AG08395 (cell line): ENCODE measurements at places on chromosomes 6 and 20.

DNA sequence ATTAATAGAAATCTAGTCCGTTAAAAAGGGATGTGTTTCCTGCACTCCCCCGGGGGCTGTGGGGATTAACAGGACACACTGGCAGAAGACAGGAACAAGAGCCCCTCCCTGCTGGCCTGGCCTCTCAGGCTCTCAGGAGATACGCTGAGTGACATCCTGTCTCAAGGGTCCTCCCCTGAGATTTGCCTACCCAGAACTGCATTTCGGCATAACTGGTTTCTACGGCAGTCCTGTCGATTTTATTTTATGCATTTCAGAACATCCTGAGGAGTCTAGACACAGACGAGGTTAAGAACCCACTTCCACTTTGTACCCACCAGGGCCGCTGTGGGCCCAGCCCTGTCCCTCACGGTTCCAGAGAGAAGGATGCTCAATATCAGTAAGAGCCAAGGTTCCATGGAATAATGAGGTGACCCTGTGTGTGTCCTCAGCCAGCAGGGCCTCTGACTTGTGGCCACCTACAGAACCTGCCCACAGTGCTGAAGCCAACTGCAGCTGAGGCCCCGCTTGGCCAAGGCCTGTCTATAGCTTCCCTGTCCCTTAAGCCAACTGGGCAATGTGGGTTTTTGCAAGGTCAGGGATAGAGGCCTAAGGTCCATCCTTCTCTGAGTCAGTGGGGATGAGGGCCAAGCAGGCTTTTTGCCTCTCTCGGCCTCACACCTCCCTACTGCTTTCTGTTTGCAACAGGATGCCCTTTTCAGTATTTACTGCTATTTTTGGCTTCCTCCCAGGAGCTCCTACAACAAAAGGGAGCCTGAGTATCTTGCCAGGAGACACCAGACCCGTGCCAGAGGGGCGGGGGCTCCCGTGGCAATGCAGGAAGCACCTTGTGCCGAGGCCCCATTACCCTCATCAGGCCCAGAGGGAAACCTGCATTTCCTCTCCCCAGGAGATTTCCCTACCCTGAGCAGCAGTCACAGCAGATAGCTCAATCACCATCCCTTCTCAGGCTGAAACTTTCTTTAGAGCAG is 14.7 kb downstream of the UQCC2 start:
- peak; percentile 44 for DNase-seq

DNA sequence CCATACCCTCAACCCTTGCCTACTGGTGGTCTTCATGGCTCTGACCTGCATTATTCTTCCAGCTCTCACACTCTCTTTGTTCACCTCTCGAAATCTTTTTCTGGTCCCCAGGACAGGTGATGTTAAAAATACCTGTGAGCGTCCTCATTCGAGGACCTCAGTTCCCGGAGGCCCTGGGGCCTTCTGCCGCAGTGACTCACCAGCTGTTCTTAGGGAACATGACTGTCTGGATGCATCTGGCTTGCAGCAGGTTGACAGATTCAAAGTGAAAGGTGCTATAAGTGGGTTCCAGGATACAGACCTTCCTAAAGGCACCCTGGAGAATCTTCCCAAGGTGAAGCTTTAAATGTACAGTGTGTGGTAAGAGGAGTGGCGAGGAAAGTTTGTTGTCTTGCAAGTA is 210.4 kb upstream of the KCNG1 start:
- no peak for DNase-seq

GRCh38 chr6:17867880-17868279 is 119.6 kb downstream of the KIF13A start:
- DNase-seq = peak; percentile 75

GRCh38 chr6:905556-905955 is 212.6 kb upstream of the EXOC2 start:
- no peak for DNase-seq

DNA sequence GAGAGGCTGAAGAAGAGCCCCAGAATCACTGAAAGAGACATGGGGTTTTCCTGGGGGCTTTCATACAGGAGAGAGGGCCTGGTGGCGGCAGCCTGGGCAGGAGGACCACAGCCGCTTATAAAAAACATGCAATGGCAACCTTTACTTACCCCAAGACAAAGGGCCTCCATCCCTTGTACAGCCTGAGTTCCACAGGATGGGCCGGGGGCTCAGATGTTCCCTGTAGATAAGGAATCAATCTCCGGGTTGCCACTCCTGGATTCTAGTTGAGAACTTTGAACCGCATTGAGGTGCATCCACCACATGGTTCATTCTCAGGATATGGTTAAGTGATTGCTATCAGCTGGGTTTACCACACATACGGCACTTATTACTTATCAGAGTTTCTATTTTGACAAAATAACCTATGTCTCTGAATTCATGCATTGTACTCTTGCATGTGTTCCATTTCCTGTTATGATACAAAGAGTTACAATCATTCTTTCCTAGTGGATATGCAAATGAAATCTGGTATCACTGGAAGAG is 677.6 kb downstream of the KIF16B start:
- no peak for DNase-seq

DNA sequence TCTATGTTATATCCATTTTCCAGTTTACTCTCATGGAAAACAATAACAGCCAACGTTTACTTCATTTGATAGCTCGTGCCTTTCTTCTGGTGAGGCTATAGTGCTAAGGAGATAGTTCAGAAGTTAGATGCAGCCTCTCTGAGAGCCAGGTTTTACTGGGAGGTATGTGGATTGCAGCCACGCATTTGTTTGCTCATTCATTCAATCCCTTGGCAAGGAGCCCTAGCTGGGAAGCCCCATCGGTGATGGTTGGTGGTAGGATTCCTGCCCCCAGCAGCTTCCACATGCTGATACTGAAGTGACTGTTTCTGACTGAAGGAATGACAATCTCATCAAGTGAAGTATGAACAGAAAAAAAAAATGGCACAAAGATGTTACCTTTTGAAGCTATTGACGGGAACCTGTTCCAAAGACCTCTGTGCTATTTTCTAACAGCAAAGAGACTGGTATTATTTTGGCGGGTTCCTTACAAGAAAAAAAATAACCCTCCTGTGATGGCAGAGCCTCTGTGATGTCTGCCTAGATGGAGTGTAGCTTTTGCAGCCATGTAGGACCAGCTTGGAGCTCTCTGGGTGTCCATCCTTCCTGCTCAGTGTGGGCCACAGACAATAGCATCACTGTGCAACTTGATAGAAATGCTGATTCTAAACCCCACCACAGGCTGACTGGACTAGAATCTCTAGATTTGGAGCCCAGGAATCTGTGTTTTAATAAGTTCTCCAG is 30.6 kb downstream of the SNAP25 start:
- no peak for DNase-seq
